ENCODE measurements at places on chromosomes 13 and 19. TPM values are rescaled to one million over a fixed set of nuclear protein-coding genes. Genes with fewer than 3 reads are reported as not detected.

- DNase-seq: no peak
These were observed 187.1 kb downstream of the TDRD3 start for GRCh38 chr13:60583911-60584753.

GRCh38 chr13:20775961-20776360, 2.2 kb upstream of the EEF1AKMT1 start:
- DNase-seq: no peak

GRCh38 chr13:90049989-90050671, 1297.4 kb upstream of the MIR17HG start:
- DNase-seq: no peak

Gene LRRC4B
- 0.12 TPM for total RNA-seq

Gene DENND1C
- total RNA-seq: 63.7 TPM

Gene ARL11
- total RNA-seq: 0.76 TPM

Gene FUT6
- total RNA-seq: not detected
